Cardiac septum (tissue), 1 donor: ENCODE measurements at places on chromosomes 1 and 21. TPM values are rescaled to one million over a fixed set of nuclear protein-coding genes. Genes with fewer than 3 reads are reported as not detected.

DNA sequence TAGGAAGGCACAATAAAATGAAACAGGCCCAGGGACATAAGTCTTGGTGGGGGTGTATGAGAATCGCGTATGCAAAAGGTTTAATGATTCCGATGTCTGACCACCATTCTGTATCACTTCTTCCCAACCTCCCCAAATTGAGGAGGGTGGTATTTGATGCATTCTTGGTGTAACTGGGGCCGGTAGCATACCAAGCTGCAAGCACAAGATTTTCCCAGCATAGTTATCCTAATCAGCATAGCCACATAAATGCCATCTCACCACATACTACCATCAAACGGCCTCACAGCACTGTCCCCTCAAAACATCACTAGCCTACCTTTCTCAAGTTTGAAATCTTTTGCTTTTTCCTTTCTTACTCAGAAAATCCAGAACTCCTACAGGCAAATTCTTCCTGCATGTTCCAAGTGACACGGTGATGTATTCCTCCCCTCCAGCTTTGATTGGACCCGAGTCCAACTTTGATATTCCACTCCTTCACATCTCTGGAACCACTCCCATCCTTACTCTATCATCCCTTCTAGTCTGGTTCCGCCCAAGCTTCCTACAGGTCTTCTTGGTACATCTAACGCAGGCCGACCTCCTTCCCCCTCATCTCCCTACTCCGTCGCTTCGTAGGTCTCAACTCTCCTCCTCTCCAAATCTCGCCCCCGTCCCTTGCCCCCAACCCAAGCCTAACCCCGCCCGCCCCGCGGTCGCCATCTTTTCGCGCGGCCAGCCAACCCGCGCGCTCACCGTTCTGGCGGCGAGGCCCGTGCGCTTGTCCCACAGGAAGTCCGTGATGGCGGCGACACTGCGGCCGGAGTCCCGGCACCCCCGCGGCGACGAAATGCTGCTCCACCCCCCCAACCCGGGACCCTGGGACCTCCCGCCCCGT, 600 bp downstream of the CLK2 start:
- DNase-seq: no peak

- DNase-seq: no peak
Observed at GRCh38 chr1:208203127-208203847, 40.9 kb downstream of the PLXNA2 start.

- no peak for DNase-seq
Observed at GRCh38 chr1:232943679-232944252, 6.6 kb upstream of the NTPCR start.

- no peak for DNase-seq
Observed at GRCh38 chr1:31382379-31382989, 9.6 kb upstream of the FABP3 start.

DNA sequence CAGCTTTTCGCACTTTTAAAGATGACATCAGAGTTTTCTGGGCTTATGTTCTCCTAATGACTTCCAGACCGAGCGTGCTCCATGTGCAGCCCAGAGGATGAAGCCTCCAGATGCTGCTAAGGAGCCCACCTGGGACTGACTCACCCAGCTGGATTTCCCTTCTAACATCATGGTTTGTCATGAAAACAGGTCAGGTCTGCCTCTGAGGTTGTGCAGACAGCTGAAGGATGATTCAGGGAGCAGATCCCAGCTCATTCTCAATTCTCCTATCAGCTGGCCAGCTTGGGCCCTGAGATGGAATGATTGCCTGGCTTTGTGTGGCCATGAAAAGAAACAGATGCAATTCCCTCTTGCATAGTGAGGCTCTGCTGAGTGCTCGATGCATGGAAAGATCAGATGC, 123.9 kb upstream of the DUSP10 start:
- DNase-seq: no peak

GRCh38 chr1:153849487-153850185, 73.1 kb downstream of the GATAD2B start:
- no peak for DNase-seq

DNA sequence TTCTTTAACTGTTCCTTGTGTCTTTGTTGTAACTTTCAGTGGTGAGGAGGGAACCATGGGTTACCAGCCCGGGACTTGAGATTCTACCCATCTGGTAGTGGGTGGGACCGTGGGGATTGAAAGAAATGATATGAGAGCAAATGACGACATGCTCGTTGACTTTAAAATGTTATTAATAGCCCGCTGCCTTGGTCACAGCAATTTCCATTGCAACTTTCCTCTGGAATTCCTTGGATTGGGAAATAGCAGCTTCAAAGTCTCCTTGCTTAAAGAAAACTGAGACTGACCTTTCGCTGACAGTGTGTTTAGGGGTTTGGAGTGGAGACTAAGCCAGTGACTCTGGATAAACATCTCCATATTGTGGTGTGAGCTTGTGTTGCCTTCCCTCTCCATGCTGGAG, 44.2 kb upstream of the MARK1 start:
- DNase-seq: no peak

DNA sequence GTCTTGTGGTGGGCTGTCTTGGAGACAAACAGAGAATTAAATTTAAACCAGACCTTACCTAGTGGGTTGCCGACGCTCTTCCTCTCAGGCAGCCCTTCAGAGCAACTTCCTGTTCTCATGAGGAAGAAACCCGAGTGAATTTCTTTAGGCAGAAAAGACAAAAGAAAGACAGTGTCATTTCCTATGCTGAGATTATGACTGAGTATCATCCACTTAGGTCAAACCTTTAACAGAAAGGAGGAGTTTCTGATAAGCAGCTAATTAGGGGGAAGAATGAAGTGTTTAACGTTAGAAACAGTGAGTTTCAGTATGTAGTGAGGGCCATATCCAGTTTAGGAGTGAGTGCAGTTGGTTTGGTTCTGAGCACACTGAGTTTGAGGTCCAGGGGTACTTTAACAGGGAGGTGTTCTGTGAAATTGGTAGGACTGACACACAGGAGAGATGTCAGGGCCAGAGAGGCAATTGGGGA, 38.7 kb downstream of the FASLG start:
- no peak for DNase-seq

GRCh38 chr1:150777544-150777943, 12.0 kb upstream of the CTSS start:
- DNase-seq: no peak

DNA sequence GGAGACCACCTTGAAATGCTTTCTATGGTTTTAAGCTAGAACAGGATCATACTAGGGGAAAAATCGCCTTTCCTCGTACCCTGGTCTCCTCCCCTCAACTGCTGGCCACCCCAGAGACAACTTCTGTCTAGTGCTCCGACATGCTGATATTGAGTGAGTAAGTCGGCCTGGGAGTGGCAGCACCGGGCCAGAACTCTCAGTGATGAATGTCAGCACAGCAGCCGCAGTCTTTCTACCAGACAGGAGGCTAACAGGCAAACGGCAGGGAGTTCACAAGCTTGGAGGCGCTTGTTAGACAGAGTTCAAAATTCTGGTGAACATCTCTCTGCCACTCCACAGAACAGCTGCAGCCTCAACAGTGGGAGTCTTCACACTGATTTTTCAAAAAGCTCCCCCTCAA, 716.9 kb downstream of the ADGRL2 start:
- DNase-seq: no peak

DNA sequence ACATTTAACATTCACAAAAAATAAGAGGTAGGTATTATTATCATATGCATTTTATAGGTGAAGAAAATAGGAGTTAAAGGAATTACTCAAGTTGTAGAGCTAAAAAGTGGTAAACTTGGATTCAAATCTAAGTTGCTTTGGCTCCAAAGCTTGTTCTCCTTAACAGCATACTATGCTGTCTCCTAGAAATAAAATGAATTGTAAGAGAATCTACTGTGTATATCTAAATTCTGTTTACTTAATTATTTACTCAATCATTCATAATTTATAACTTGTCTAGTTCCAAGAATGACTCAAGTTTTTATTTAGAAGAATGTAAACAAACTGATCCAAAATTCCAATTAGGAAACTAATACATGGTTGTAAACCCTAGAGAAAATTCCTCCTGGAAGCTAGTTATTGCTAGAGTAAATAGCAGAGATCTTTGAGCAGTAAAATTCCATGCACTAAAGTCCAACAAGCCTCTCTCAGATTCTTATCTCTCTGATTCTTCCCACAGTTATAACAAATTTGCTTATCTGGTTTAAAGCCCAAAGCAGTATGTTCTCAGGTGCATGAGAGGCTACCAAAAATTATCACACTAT, 132.5 kb upstream of the DPT start:
- DNase-seq: no peak

DNA sequence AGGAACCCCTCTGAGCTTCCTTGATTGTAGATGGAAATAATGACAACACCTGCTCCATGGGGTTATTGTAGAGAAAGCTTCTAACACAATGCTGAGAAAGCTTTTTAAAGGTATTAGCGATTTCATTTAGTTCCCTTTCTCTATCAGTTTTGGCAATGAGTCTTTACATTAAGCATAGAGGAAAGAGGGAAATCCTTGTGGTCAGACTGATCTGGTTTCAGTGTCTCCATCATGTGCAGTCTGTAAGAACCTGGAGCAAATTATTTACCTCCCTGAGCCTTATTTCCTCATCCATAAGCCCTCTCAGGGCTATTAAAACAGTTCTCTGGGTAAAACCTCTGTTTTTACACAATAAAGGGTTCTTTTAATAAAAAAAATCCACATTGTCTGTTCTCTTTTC, 87.5 kb downstream of the FGGY start:
- no peak for DNase-seq

DNA sequence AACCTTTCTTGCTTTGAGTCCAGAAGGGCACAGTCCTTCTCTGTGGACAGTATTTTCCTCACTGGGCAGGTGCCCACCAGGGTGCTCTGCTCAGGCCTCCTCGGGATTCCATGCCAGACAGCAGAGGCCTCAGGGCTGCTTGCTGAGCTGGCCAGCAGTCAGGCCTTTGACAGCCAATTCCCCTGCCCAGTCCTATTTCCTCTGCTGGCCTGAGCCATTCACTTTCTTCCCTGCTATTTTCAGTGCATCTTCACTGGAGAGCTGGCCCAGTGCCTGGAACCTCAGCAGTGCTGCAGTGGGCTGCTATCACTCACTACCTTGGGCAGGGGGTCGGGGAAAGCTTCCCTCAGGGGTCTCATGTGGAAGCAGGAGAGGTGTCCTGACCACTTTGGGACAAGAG, 33.2 kb downstream of the KCNA10 start:
- no peak for DNase-seq

GRCh38 chr1:224804220-224804619, 125.3 kb upstream of the DNAH14 start:
- DNase-seq: no peak

DNA sequence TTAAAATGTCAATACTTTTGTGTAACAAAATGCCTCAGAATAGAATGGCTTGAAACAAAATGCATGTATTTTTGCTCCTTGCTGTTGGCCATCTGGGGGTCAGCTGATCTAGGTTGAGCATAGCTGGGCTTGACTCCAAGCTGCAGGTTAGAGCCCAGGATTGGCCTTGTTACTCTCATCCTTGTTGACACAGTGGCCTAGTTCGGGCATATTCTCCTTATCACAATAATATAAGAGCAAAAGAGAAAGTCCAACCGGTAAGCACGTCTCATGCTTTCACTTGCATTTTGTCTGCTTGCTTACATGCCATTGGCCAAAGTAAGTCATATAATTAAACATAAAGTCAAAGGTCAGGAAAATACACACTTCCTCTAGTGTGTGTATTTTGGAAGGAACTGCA, 456.2 kb downstream of the KCNT2 start:
- DNase-seq: no peak

- DNase-seq: no peak
Observed at GRCh38 chr1:181149326-181150125, 61.0 kb downstream of the IER5 start.

DNA sequence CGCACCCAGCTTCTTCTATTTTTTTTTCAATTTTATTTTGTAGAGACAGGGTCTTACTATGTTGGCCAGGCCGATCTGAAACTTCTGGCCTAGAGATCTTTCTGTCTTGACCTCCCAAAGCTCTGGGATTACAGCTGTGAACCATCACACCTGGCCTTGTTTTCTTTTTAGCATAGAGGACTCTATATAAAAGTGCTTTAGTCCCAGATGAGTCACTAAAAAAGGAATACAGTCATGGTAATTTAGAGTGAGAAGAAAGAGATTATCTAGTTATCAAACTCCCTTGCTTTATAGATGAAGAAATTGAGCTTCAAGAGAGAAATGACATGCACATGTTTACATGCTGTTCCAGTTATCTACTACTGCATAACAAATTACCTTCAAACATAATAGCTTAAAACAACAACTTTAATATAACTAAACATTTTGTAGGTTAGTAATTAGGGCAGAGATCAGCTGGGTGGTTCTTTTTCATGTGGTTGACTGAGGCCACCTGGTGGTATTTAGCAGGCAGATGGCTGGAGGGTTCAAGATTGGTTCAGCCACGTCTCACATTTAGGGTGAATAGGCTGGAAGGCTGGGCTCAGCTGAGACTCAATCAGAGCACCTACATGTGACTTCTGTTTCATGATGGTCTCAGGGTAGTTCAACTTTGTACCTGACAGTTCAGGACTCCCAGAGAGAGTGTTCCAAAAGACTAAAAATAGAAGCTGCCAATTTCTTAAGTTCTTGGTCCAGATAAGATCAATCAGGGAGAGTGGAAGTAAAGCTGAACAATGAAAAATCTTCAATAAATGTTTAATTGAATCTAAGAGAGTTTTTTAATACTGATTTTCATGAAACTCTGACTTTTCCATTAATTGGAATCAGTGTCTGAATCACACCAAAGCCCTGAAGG, 16.9 kb upstream of the MTF2 start:
- DNase-seq: no peak

DNA sequence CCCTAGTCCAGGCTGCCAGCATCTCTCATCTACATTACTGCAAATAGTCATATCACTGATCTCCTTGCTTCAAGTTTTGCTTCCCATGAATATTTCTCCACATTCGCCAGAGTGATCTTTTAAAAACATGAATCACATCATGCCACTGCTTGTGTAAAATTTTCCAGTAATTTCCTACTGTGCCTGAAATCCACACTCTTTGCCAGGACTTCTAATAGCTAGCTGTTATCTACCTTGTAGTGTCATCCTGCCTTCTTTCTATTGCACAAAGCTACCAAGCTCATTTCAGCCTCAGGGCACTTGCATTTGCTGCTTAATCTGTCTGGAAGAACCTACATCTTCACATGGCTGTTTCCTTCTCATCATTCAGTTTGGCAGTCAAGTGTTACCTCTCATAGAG, 33.9 kb upstream of the ZNF362 start:
- DNase-seq: no peak

DNA sequence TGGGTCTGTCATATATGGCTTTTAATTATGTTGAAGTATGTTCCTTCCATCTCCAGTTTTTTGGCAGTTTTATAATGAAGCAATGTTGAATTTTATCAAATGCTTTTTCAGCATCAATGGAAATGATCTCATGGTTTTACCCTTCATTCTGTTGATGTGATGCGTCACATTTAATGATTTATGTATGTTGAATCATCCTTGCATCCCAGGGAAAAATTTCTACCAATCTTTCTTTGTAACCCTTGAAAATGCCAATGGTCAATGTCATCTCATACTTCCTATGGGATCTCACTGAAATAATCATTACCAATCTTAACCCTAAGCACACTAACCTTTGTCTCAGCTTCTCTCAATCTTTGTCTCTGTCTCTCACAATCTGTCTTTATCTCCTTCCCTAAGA, 1004.0 kb downstream of the KCNT2 start:
- DNase-seq: no peak

- DNase-seq: no peak
Observed at GRCh38 chr1:5889901-5890300, 102.3 kb downstream of the NPHP4 start.

Gene SERBP1
- 146 TPM for total RNA-seq

Gene IFNLR1
- total RNA-seq: 2.3 TPM

Gene GCSAML
- total RNA-seq: not detected

Gene TTC24
- not detected for total RNA-seq

Gene NRAS
- 11.2 TPM for total RNA-seq

Gene SPOCD1
- total RNA-seq: 0.19 TPM

Gene CFAP141
- total RNA-seq: not detected

Gene ATP5PO
- total RNA-seq: 556 TPM

Gene AADACL3
- not detected for total RNA-seq
